Urinary bladder (tissue), 4 donors: ENCODE measurements at places on chromosomes 2 and 18. TPM values are rescaled to one million over a fixed set of nuclear protein-coding genes. Genes with fewer than 3 reads are reported as not detected.

DNA sequence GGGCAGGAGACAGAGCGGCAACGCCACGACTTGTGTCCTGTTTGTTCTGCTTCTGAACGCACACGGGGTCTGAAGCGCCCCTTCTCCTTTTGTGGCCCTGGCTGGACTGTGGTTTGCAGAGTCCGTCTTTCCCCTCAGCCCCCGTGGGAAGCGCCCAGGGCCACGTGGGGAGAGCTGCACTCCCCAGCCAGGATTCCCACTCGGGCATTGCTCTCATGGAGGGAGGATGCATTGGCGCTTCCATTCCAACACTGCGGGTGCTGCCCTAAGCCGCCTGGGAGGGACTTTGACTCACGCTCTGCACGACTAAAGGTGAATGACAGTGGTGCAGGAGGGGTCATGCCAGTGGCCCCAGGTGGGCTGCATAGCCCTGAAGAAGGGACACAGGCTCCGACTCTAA, 52.5 kb downstream of the TIMM21 start:
- no peak for DNase-seq

DNA sequence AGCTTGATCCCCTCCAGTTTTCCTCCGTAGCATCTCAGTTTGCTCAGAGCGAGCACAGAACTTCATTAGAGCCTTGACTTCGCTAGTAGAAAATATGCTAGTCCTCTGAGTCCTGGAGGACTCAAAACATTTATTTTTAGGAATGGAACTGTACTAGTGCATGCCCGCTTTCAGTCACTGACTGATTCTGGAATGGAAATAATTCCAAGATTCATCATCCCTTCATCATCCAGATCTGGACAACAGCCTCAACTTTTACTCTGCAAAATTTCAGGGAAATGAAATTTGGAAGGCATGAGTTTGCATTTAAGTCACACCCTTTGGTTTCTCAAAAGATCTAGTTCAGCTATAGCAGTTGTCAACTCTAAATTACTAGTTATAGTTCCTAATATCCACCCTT, 304.6 kb downstream of the XIRP2 start:
- no peak for DNase-seq

- no peak for DNase-seq
Observed at GRCh38 chr2:43360137-43360536, 133.7 kb upstream of the ZFP36L2 start.

GRCh38 chr2:64086347-64087082, 57.7 kb downstream of the PELI1 start:
- no peak for DNase-seq

DNA sequence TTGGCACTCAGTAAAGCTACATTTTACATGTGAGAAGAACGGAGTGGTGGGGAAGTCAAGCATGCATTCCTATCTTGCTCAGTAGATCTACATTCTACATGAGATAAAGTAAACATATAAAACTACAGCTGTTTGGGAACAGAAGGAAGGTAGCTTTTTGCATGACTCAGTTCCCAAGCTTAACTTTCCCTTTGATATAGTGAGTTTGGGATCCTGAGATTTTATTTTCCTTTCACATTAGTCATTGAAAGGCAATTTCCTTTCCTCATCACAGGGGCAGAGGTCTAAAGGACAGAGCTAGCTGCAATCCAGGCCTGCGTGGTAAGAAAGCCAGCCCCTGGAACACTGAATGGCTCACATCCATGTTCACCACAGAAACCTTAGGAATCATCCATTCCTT, 257.2 kb downstream of the SRBD1 start:
- DNase-seq = no peak

- DNase-seq = no peak
Observed at GRCh38 chr2:44777537-44777936, 164.0 kb upstream of the SIX3 start.

DNA sequence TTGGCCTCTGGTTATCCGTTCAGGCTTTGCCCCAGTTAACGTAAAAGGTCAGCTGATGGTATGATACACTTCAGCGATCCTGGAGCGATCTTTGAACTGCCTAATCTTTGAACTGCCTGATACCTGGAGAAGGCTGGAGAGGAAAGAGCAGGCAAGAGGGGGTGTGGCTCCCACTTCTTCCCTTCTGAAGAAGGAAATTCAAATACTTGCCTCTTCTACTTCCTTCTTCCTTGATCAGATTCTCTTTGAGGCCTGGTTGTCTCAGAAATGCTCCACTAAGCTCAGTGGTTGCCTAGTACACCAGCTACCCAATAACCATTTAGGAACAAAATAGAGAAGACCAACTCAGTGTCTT, 619 bp downstream of the GALM start:
- DNase-seq = no peak

DNA sequence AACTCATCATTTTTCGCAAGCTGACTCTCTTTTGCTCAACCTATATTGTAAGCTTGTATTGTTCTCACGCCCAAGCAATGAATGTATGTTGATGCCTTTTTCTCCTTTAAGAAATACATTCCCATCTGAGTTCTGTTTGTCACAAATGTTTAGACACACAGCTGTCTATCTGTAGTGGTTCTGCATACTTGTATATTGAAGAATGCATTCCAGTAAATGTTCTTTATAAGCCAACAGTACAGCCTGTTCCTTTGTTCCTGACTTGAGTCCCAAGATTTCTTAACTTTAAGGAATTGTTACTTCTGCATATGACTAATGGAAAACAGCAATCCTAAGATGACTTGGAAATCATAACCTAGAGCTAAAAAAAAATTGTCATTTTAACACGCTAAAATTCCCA, 849.1 kb upstream of the POU3F3 start:
- no peak for DNase-seq

DNA sequence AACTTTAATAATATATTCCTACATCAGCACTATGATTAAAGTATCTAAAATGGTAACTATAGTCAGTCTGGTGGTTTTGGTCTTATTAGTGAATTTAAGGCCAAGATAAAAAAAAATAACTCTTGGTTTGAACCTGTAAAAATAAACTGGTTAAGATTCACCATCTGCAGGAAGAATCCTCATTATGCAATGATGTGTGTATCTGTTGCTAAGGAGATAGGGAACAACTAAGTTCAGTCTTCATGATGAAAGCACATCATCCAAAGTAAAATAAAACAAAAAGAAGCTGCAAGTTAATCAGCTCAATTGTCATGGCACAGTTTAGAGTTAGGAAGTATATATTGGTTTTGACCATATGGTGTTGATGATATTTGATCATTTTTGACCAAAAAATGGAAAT, 466.0 kb downstream of the NYAP2 start:
- no peak for DNase-seq

- DNase-seq = no peak
Observed at GRCh38 chr2:127844973-127845372, 13.0 kb downstream of the POLR2D start.

GRCh38 chr2:75602724-75603342, 42.1 kb upstream of the EVA1A start:
- DNase-seq = no peak

DNA sequence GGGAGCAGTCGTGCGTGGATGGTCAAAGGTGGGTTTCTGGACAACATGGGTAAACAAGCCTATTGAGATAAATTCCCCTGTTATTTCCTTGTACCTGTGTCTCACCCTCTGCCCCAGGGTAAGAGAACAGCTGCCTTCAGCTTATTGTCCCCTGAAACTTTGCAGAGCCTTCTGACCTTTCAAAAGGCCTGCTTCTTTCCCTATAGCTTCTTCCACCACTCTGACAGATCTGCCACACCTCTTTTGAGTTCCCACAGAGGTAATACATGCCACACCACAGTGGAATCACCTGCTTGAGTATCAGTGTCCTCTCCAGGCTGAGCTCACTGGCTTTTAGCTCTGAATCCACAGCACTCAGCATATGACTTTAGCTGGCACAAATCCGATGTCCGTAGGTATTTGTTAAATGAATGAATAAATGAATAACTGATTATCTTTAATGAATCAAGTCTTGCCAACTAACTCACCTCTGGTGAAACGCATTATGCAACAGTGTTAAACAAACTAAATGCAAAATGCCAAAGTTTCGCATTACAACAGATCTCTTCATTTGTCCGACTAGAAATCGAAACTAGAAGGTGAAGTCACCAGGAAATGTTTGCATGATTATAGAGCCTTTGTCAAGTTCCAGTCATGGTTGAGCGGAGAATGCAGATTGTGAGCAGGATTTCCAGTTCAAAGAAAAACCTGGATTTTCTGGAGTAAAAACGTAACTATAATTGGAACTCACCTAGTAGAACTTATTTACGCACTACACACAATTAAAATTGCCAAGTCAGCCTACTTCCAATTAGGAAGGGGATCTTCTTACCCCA, 16.4 kb downstream of the DYNAP start:
- DNase-seq = peak; percentile 23

GRCh38 chr2:11026286-11026921, 114.7 kb downstream of the KCNF1 start:
- no peak for DNase-seq

- DNase-seq = no peak
Observed at GRCh38 chr2:200350850-200351285, 44.4 kb downstream of the SPATS2L start.

GRCh38 chr2:215428060-215428910, 7.6 kb downstream of the FN1 start:
- DNase-seq = no peak

- DNase-seq = no peak
Observed at GRCh38 chr2:133194362-133194655, 374.0 kb downstream of the NCKAP5 start.

- DNase-seq = no peak
Observed at GRCh38 chr2:37119157-37119556, 34.8 kb downstream of the GPATCH11 start.

DNA sequence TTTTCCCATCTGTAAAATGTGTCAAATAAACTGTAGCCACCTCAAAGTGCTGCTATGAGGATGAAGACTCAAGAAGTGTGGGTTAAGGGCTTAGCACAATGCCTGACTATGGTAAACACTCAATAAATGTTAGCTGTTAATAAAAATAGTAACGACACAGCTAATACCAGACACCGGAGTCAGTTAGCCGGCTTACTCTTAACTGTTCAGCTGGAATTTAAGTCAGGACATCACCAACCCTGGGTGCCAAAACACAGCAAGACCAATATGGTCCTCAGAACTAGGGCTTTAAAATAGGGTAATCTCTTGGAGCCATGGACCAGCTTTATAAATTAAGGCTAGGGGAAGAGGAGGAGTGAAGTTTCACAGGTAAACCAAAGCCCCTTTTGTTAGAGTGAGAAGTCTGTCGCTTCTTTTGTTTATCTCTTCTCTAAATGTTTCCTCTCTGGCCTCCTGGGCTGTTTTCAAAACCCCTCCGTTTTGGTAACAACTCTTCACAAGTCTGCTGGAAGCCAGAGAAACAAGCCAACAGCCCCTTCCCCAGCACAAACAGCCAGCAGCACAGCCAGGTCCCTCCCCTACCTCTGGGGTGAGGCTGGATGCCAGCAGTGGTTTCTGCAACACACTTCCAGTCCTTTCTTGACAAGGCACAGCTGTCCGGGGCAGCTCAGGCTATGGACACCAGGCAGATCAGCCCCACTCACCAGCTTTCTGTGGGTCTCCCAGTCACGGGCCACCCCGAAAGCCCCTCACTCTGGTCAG, 13.8 kb upstream of the FZD7 start:
- DNase-seq = no peak

DNA sequence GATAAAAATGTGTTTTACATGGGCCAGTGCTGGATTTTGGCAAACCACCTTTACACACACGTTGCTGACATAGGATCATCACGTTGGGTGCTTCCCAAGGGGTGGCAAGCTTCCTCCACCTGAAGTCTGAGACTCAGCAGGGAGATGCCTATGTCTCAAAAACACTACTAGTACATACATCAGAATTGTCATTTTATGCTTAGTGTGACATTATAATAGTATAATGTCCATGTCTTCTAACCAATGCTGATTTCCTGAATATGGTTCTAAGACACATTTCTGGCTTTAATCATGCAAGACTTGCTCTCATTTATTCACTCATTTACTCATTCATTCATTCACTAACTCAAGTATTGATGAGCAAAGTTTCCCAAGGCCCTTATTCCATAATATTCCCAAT, 322.3 kb downstream of the LNPK start:
- no peak for DNase-seq

- DNase-seq = no peak
Observed at GRCh38 chr2:119407430-119408220, 24.0 kb upstream of the TMEM37 start.

DNA sequence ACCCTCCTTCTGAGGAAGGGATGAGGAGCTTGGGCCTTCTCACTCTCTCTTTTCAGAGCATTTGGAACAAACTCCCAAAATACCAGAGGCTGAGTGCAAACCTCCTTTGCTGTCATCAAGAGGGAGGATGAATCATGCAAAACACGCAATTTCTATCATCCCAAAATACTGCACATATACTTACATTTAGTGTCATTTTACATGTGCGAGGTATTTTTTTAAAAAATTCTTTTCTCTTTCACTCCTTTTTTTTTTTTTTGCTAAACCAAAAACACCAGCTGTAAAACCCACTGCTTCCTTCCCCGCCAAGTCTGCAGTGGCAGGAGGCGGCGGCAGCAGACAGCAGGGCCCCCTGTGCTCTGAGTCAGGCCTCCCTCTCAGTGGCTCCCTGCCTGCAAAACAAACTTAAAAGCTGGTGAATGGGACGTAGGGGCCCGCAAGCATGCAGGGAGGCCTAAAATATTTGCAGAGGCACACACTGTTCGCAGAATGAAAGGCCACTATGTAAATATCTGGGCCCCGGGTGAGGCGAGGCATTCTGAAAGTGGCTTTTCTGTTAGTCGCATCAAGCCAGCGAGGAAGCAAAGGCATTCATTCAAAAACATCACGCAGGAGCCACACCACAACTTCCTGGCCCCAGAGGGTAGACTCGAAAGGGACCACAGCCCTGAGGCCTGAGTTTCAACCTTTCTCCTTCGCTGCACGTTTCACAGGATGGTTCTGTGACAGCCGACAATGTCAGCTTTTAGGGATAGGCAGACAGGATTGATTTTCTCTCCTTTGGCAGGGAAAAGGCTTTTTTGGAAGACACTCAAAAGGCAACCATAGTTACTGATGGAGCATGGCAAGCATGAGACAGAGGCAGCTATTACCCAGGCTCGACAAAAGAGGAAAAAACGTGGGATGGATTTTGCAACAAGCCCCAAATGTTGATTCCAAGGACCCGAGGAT, 73.4 kb downstream of the ACTR2 start:
- no peak for DNase-seq

- no peak for DNase-seq
Observed at GRCh38 chr2:62687636-62688035, 17.9 kb upstream of the EHBP1 start.

- no peak for DNase-seq
Observed at GRCh38 chr2:1940679-1941078, 196.4 kb upstream of the PXDN start.

The SERPINB2 gene
- polyA plus RNA-seq = not detected

The CHRND gene
- not detected for polyA plus RNA-seq

The HNMT gene
- 44.7 TPM for polyA plus RNA-seq

The LRP1B gene
- 0.05 TPM for polyA plus RNA-seq

The NR4A2 gene
- 11.1 TPM for polyA plus RNA-seq

The PSD4 gene
- 6.3 TPM for polyA plus RNA-seq

The ABCB6 gene
- polyA plus RNA-seq = 54.8 TPM

The DGKD gene
- polyA plus RNA-seq = 13.3 TPM

The SOX11 gene
- polyA plus RNA-seq = 0.01 TPM

The FOXI3 gene
- not detected for polyA plus RNA-seq
